ENCODE measurements at places on chromosomes 1 and 21.

GRCh38 chr21:15272591-15272990 is 207.8 kb upstream of the NRIP1 start:
- DNase-seq = no peak

GRCh38 chr1:164504749-164505148 is 54.2 kb upstream of the PBX1 start:
- no peak for DNase-seq

GRCh38 chr1:244843148-244843978 is 7.9 kb downstream of the COX20 start:
- DNase-seq = no peak

DNA sequence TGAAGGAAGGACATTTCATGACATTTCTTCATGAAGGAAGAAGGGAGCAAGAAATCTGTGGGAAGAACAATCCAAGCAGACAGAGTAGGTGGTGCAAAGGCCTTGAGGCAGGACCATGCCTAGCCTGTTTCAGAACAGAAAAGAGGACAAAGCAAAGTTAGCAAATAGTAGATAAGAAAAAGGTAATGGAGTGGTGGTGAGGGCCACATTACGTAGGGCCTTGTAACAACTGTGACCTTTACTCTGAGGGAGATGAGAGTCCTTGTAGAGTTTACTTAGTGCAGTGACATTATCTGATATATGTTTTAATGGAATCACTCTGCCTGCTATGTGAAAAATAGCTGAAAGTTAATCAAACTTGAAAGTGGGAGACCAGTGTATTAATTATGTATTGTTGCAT is 6.4 kb upstream of the TSNAX start:
- no peak for DNase-seq

DNA sequence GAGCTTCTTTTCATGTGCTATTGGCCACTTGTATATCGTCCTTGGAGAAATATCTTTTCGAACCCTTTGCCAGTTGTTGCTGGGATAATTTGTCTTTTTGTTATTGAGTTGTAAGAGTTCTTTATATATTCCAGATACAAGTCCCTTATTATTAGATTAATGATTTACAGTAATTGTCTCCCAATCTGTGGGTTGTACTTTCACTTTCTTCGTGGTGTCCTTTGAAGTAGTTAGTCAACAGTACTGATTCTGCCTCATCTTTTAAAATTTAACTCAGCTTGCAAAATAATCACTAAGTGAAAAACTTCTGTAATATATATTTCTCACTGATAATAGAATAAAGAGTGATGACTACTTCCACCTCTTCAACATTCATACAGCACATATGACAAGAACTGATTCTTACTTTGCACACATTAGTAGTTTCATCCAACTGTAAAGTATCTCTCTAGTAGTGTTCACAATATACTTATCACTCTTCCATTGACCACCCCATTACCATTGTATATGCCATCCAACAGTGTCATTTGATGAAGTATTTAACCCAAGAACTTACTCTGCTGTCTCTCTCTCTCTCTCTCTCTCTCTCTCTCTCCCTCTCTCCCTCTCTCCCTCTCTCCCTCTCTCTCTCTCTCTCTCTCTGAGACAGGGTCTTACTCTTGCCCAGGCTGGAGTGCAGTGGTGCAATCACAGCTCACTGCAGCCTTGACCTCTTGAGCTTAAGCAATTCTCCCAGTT is 104.2 kb upstream of the DMRTA2 start:
- no peak for DNase-seq

DNA sequence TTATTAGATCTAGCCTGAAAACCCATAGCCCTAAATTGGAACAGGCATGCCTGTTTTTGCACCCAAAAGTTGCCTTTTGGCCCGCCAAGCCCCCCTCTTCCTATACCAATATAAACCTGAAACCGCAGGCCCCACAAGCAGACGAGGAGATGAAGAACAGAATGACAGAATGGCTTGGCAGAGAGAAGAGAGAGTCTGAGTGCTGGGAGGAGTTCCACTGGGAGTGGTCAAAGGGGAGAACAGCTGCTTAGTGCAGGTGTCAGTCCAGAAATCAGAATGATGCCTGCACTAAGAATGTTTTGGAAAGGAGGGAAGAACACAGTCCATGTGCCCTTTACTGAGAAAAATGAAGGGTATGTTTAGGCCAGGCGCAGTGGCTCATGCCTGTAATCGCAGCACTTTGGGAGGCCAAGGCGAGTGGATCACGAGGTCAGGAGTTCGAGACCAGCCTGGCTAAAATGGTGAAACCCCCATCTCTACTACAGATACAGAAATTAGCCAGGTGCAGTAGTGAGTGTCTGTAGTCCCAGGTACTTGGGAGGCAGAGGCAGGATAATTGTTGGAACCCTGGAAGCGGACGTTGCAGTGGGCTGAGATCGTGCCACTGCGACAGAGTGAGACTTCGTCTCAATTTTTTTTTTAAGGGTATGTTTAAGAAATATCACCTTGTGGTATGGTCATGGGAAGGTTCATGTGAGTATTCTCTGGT is 9.4 kb downstream of the DYRK1A start:
- no peak for DNase-seq

- no peak for DNase-seq
Measured at GRCh38 chr1:185834371-185834905, 100.2 kb downstream of the HMCN1 start.

- DNase-seq = no peak
Measured at GRCh38 chr1:6523566-6523965, 30.7 kb downstream of the NOL9 start.

DNA sequence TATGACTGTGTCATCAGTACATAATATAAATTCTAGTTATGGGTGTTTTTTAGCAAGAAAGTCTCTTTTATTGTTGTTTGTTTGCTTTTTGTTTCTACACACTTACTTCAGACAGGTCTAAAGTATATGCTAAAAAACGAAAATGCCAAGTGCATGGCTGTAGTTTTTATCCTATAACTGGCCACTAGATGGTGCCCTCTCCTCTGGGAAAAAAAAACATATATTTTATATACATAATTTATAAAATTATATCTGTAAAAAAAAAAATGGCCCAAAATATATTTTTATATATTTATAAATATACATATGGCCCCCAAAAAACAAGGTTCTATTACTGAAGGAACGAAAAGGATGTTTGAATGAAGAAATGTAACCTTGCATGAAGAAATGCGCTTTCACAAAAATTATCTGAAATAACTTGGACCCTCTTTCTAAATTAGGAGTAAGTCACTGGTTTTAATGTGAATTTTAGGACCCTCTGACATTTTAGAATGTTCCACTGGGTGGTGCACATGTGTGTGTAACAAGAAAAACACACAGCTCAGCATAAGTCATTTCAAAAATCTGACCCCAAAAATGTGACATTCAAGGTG is 93.5 kb downstream of the TTLL7 start:
- peak; percentile 16 for DNase-seq

- no peak for DNase-seq
Measured at GRCh38 chr1:76496871-76497270, 370.4 kb upstream of the ST6GALNAC5 start.

DNA sequence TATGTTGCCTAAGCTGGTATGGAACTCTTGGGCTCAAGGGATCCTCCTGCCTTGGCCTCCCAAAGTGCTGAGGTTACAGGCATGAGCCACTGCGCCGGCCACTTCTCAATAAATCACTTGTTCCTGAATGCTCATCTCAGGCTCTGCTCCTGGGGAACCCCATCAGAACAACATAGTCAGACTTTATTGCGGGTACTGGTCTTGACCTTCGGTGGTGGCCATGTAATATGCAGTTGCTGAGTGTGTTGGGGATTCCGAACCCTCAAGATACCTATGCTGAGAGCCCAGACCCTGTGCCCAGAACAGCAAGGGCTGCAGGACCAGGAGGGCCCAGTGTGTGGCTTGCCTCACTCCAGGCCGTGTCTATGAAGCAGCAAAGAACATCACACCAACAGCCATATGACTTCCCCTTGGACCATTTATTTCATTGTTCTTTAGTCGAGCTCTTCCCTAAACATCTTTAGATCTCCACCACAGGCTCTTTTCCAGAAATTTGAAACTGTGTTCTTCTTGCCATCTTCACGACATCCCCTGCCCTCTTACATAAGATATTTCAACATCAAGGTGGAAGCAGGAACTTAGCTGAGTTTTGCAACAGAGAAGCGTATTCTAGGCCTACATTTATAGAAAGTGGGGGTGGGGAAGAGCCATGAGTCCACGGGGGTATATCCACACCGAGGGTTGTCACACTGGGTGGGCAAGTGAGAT is 12.7 kb upstream of the SDHB start:
- no peak for DNase-seq

- no peak for DNase-seq
Measured at GRCh38 chr1:8334106-8334851, 16.4 kb downstream of the SLC45A1 start.

- no peak for DNase-seq
Measured at GRCh38 chr1:45769261-45769932, 18.9 kb upstream of the IPP start.

GRCh38 chr1:20578062-20578461 is 10.8 kb upstream of the CDA start:
- no peak for DNase-seq

DNA sequence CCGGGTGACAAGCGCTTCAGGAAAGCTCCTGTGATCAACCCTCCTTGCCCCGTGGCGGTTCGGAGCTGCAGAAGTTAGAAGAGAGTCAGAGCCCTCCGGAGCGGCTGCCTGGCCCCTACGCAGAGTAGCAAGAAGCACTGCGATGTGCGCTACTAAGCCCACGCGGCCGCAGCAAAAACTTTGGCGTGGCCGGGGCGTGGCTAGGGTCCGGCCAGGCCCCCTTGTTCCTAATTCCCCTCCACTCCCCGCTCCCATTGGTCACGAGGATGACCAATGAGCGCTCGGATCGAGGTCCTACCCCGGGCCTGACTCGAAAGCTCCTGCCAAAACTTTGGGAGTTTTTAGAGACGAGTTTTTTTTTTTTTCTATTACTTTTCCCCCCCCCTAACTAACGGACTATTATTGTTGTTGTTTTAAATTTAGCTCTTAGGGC is at the start of gene HLX:
HLX (plus strand) TSS at position 368 of the 433 bp plus-strand sequence. CDS start 415 bp downstream, outside the sequence.
- no peak for DNase-seq
